ENCODE measurements at places on chromosomes 1 and 21.

DNA sequence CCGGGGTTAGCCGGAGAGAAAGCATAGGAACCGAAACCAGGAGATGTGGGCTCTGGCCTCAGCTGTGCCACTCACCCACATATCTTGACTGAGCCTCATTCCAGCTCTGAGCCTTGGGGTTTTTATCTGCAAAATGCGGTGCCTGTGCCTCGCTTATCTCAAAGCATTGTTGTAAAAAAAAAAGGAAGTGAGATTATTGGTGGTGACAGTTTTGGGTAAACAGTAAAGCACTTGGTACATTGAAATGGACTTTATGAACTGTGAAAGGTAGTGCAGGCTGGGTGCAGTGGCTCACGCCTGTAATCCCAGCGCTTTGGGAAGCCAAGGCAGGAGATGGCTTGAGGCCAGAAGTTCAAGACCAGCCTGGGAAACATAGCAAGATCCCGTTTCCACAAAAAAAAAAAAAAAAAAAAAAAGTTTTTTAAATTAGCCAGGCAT is 3.8 kb downstream of the PTAFR start:
- no peak for DNase-seq

- no peak for DNase-seq
These were observed 29.1 kb downstream of the LAMC2 start for GRCh38 chr1:183215076-183215720.

DNA sequence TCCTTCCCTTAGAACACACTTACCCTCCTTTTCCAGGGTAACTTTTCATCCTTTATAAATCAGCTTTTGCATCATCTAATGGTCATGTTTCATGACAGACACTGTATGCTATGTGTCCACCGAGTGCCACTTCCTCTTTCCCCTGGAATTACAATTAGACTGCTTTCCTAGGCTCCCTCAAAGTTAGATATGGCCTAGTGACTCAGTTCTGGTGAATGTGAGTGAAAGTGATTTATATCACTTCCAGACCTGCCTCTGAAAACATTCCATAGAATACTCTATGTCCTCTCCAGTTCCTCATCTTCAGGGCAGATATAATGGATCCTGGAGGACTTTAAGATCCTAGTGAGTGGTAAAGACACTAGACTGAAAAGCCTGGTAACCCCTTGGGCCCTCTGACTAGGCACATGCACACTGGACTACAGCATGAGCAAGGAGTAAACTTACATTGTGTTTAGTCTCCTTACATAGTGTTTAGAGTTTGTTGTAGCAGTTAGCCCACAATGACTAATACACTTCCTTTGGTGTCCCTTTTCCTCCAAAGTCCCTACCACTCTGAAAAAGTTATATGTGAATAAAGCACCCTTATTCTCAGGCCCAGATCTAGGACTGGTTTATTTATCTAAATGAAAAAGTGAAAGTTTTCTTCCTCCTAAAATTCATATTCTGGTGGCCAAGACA is 59.3 kb downstream of the GPR88 start:
- no peak for DNase-seq

DNA sequence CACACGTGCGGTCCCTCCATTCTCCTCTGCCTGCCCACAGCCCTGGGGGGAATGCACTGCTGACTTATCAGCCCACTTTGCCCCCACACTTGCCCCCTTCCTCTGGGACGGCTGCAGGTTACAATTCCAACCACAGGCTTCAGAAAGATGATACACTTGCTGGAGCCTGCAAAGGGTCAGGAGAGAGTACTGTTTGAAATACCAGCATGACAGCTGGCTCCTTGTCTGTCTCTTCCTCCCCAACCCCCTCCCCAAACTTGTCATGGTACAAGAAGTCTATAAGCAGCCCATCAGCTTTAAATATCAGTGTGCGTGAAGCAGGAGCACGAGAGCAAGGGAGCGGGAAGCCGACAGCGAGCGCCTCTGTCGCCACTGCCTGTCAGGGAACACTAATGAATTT is 62.4 kb downstream of the ERI3 start:
- DNase-seq, result no peak

DNA sequence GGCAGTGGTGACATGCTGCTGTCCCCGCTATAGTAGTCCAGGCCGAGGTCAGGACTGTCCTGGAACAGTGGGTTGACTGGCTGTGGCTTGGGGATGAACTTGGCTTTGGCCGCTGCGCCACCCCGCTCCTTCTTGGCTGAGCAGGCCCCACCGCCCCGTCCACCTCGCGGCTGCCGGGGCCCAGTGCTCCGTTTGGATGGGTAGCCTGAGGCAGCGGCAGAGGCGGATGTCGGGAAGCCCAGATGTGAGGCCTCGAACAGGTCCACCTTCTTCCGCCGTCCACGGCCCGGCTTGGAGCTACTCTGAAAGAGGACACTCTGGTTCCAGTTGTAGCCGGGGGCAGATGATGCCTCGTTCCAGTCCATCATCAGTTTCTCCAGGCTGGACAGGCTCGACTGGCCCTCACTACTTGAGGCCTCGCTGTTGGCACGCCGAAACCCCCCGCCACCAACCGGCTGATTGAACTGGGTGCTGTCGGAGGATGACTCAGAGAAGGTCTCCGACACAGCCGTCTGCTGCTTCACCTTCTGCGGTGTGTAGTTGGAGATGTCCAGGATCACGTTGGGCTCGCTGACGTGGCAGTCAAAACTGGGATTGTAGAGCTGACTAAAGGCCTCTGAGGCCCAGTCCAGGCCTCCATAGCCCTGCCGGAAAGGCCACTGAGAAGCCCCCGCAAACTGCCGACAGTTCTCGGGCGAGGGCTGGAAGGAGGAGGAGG is 55.6 kb downstream of the AHDC1 start:
- DNase-seq, result no peak

- no peak for DNase-seq
These were observed 36.0 kb downstream of the PABPC4 start for GRCh38 chr1:39540504-39541031.

GRCh38 chr1:5743435-5744095 is 248.7 kb downstream of the NPHP4 start:
- DNase-seq, result no peak

DNA sequence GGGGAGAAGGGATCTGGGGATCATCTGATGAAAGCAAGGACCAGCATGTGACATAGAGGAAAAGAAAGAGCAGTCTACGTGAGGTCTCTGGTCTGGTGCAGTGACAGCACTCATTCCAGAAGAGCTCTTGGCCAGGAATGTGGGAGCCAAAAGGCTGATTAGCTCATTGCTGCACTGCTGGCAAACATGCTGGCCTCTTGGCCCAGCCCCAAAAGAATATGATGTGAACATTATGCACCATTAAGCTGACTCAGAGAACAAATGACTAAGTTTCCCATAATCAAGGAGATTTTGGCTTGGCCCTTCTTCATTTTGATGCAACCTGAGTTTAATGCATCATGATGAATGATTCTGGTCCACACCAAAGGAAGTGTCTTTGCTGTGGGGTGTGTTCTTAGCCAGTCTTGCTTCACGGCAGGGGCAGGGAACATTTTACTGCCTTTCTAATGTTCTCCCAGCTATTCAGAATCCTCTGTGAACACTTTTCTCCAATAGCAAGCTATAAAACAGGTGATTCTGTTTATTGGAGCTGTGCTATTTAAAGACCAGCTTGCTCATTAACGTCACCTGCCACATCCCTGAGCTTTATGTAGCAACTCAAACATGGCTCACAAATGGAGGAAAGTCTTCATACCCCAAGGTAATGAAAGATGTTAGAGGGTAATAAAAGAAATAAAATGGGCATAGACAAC is 55.1 kb downstream of the PCBP3 start:
- no peak for DNase-seq

All from naive thymus-derived CD4-positive, alpha-beta T cell (primary cell).